ENCODE measurements at places on chromosomes 1 and 21.

GRCh38 chr1:92399076-92399475 lies 87.6 kb downstream of the GFI1 start:
- DNase-seq, result no peak

- DNase-seq, result no peak
Measured at GRCh38 chr1:244022311-244022710, 28.8 kb upstream of the ZBTB18 start.

DNA sequence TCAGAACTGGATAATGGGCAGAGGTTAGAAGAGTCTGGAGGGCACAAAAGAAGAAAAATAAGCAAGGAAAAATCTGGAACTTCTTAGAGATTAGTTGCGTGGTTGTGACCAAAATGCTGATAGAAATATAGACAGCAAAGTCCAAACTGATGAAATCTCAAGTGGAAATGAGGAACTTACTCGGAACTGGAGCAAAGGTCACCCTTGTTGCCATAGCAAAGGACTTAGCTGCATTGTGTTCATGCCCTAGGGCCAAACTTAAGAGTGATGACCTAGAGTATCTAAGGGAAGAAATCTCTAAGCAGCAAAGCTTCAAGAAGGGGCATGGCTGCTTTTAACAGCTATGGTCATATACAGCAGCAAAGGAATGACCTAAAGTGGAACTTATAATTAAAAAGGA lies 180.0 kb downstream of the TTLL7 start:
- no peak for DNase-seq

GRCh38 chr1:19525607-19526545 lies 40.5 kb upstream of the CAPZB start:
- no peak for DNase-seq

GRCh38 chr1:89657886-89658285 lies 25.0 kb downstream of the LRRC8C start:
- no peak for DNase-seq

GRCh38 chr1:25651036-25651640 lies 34.5 kb downstream of the MAN1C1 start:
- DNase-seq, result no peak

DNA sequence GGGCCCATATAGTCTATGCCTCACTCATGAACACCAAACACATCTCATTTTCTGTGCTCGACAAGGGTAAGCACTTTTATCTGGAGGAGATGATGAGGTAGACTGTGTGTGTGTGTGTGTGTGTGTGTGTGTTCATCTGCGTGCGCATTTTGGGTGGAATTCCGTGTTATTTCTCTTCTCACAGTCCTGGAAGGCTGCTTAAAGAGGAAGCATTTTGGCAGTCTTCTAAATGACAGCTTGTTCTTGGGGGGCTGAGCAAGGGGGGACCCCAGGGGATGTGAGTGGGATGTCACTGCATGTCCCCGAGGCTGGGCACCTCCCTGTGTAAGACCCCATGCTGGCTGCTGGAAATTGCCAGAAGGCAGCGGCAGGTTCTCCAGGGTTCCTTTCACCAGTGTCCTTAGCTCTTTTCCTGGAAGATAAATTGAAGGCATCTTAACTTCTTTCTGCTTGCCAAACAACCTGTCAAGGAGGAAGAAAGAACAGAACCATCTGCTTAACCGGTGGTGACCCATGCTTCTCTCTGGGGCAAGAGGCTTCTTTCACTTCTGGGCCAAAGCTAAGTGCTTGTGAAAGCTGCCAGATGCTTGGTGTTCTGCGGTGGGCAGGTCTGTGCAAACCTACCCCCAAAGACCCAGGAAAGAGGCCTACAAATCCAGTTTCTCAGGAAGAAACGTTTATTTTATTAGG lies 9.9 kb upstream of the RD3 start:
- no peak for DNase-seq

DNA sequence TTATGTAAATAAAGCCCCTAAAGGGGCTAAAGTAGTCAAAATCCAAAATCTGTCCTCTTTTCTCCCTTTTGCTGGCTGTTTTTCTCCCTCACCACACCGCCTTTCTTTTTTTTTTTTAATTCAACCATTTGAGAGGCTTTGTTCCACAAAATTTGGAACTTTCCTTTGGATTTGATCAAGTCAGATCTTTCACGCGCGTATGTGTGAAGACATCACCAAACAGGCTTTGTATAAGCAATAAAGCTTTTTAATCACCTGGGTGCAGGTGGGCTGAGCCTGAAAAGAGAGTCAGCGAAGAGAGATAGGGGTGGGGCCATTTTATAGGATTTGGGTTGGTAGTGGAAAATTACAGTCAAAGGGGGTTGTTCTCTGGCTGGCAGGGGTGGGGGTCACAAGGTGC lies 5.3 kb upstream of the HPDL start:
- DNase-seq, result no peak

- DNase-seq, result peak; percentile 79
Measured at GRCh38 chr1:53121319-53122172, 20.9 kb downstream of the SLC1A7 start.

DNA sequence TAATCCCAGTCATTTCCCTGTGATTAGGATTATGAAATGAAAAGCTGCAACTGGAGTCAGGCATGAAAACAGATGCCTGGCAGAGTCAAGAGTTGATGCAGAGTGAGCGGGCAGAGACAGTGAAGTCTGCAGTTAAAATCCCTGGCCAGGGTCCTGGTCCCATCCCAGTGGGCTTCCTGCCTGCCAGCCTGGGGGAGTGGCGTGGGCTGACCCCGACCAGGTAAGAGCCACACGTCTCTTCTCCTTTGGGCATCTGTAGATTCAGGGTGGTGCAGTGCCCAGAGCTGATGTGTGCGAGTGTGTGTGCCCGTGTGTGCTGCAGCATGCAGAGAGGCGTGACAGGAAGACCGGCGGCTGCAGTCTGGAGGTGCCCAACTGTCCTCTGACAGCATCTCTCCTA lies 6.2 kb upstream of the KIAA1614 start:
- DNase-seq, result no peak

- DNase-seq, result no peak
Measured at GRCh38 chr1:53327182-53327913, 522 bp downstream of the LRP8 start.

DNA sequence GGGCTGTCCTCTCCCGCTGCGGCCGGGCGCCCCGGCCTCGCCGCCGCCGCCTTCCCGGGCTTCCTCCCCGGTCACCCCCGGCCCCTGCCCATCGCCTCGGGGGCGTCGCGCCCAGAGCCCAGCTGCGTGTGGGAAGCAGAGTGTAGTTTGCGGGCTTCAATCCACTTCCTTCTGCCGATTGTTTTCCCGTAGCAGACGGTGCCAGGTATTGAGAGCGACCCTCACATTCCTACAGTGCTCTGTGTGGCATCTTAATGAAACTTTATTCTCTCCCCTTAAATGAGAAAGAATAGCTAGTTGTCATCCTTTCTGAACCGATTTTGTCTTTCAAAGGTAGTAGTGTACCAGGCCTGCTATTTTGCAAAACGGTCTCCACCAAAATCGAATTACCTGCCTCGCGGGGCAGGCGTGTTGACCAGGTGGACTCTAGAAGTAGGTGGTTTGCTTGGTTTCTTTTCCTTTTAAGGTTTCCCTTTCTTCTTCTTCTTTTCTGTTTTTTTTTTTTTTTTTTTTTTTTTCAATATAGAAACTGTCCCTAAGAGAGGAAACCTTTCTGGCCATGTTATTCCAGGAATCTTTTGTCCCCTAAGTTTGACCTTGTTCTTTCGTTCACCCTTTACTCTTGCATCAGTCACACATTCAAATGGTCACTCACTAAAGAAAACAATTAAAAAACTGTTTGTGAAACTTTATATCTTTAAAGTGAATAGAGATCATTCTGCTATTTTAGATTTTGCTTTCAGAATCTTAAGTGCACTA lies 881 bp downstream of the USP25 start:
- no peak for DNase-seq

- DNase-seq, result no peak
Measured at GRCh38 chr21:42737951-42738590, 84.7 kb downstream of the PDE9A start.

DNA sequence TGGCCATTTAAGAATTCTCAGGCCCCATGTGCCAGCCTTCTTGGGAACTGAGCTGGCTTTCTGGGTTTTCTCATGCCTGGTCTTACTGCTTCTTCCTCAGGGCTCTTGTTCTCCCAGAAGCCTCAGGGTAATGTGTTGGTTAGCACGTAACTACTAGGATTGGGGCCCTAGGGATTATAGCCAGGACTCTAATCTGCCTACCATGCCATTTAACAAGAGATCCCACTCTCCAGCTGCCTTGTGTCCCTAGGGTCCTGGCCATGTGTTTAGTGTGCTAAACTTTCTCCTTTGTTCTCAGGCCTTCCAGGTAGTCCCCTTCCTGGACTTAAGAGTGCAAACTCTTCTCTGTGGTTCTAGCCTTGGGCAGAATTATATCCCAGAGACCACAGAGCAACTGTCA lies 2.2 kb upstream of the SH3BGRL3 start:
- no peak for DNase-seq

- no peak for DNase-seq
Measured at GRCh38 chr1:31041529-31041928, 24.0 kb downstream of the PUM1 start.

- no peak for DNase-seq
Measured at GRCh38 chr1:71621785-71622184, 541.0 kb upstream of the ZRANB2 start.

DNA sequence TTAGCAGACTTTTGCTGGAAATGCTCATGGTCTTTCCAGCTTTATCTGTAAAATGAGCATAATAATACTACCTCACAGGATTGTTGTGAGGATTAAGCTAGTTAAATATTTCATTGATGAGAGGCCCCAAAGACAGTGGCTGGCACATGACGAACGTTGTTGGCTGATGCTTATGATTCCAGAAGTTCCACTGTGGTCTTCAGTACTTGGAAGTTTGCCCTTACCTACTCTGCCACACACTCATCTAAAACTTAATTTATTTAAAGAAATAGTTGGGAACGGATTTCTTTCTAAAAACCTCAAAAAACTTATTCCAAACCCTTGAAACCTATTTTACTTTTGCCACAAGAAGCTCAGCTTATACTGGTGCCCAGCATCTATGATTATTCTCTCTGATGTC lies 170.7 kb downstream of the DHRS3 start:
- no peak for DNase-seq

DNA sequence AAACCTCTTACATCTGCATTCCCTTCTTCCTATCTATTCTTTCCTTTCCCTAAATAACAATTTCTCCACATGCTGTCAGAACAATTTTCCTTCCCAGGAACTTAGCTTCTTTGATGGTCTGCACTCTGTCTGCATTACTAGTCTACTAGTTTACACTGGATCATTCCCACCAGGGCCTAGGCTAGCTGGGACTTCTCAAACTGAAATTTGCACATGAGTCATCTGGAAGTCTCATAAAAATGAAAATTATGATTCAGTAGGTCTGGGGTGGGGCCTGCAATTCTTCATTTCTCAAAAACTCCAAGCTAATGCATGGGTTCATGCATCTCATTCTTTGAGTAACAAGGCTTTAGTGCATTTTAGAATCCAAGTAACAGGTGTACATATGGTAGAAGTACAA lies 74.2 kb downstream of the GABPA start:
- no peak for DNase-seq

DNA sequence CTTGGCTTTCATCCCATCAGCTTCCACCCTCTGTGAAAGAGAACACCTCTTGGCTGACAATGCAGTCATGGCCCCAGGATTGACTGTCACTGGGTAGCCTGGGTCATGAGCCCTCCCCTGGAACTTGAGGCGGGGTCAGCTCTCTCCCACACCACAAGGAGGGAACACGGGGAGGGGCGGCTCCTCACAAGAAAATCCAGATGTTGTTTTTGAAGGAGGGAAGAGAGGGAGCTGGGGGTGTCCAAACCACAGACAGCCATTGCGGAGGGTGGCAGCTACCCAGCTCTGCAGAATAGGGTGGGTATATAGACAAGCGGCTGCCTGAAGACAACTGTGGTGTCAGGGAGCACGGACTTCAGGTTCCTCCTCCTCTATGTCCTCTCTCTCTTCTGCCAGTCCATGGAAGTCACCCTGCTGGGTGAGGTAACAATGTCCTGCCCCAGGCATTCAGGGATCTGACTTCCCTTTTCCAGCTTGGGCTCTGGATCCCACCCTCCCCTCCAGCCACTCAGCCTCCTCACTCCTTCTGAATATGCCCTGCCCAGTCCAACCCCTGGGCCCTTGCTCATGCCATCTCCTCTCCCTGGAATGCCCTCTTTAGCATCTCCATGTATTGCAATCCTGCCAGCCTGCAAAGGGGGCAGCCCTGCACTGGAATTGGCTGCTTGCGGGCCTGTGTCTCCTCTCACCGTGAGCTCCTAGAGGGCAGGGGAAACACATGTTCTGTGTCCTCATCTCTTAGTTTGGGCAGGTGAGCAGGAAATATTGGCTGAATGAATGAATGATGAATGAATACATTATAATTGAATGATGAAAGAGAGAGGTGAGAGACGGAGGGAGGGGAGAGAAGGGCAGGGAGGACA lies 60.9 kb upstream of the RUNX3 start:
- no peak for DNase-seq

- DNase-seq, result no peak
Measured at GRCh38 chr1:202599669-202600431, 110.4 kb downstream of the SYT2 start.

GRCh38 chr1:229184066-229184465 lies 86.8 kb upstream of the RAB4A start:
- no peak for DNase-seq

DNA sequence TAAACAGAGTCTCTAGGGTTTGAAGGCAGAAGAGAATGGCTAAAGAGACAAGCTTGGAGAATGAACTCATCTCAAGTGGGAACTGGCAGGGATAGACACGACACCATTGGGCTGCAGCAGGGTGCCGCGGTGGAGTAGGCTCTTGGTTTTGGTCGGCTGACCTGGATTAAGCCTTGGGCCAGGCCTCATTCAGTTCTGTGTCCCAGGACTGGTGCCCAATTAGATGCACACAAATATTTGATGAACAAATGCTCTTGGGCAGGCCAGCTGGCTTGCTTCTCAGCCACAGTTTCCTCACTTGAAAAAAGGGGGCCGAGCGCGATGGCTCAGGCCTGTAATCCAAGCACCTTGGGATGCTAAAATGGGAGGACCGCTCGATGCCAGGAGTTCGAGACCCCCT lies 53.4 kb upstream of the CITED4 start:
- no peak for DNase-seq

DNA sequence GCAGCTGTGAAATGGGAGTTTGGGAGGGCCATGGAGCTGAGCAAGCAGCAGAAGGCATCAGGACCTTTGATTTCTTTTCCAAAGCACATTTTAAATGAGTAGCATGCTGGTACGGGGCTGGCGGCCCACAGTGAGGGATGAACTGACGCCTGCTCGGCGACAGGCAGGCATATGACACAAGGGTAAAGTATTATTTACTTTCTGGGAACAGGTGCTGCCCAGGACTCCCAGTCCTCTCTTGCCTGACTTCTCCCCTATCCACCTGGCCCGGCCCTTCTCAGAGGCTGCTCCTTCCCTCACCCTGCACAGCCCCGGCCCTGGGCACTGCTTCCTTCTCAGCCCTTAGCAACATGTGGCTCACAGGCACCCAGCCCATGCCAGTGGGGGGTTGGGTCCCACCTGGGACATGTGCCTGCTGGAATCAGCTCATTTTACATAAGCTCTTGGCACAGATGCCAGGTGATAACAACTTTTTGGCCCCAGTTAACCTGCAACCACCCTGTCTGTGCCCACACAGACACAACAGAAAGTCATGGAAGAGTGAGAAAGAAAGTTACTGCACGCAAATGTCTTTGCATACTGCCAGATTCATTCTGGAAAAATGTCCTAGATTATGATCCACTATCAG lies 112.3 kb upstream of the GADD45A start:
- no peak for DNase-seq

All from retinal pigment epithelial cell (primary cell).